ENCODE measurements at places on chromosomes 11 and 22.

DNA sequence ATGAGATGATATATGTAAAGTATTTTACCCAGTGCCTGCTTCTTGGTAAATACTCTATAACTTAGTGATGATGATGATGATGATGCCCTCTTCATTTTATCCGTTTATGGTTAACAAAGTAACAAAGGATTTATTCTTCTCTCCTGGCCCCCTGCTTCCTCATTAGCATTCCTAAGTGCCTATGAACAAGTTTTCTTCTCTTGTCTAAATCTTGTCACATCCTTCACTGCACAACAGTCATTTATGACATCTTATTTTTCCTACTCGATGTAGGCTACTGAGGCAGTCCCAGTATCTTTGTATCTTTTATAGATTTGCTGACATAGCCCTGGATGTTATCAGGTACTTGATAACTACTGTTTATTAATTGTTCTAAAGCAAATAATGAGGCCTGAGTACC lies 754.4 kb upstream of the ARHGAP42 start:
- DNase-seq, result no peak

DNA sequence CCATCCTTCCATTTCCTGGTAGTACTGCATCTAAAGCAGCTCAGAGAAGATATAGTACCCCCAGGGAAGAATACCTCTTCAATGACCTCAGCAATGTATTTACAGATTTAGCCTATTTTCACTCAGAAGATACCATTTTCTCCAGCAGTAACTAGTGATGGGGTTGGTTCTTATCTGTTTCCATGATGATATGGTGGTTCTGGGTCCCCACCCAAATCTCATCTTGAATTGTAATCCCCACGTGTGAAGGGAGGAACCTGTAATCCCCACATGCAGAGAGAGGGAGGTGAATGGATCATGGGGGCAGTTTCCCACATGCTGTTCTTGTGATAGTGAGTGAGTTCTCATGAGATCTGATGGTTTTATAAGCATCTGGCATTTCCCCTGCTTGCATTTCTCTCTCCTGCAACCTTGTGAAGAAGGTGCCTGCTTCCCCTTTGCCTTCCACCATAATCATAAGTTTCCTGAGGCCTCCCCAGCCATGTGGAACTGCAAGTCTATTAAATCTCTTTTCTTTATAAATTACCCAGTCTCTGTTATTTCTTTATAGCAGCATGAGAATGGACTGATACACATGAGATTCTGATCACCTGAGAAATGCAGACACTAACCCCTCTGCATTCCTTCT lies 139.2 kb downstream of the CCDC81 start:
- DNase-seq, result no peak

DNA sequence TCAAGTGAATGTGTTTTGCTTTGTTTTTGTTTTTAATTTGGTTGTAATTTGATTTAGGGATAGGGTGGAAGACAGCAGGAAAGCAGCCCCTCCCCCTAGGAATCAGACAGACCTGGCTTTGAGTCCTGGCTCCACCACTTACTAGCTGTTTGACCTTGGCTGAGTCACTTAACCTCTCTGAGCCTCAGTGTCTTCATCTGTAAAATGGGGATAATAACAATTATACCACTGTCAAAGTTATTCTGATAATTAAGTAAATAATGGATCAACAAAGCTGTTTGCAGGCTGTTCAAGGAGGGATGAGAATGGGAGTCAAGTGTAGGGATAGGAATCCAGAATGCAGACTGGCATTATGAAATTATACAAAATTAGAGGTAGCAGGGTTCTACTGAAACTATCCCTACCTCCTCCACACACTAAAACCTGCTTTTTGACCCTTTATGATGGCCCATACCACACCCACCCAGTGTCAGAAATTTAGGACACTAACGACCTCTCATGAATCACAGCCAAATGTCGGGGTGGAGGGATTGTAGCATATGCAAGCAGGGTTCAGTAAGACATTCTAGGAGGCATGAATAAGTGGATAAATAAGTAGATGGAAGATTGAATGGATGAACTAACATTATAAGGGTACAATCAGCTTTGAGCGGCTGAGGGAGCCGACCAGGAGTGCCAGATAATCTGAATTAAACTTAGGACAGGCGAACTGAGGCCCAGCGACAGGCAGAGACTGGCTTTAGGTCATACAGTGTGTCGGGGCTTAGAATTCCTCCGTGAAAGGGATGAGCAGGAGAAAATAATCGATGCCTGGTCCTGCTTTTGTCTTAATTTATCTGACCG lies 974 bp downstream of the ANAPC15 start:
- DNase-seq, result no peak

GRCh38 chr22:27754247-27754887 lies 47.2 kb downstream of the MN1 start:
- no peak for DNase-seq

DNA sequence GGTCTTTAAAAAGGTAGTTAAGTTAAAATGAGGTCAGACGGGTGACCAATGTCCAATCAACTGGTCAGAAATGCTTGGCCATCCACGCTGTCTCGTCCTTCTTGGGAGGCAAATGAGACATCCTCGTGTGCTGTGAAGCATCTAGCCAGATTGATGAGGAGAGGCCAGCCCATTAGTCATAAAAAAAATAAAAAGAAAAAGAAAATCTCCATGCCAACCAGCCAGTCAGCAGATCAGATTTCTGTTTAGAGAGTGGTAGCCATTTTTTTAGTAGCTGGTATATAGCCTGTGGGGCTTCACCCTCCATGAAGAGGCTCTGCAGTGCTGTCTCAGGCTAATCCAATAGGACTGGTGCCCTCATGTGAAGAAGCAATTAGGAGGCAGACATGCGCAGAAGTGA lies 343.1 kb upstream of the SYN3 start:
- DNase-seq, result no peak

DNA sequence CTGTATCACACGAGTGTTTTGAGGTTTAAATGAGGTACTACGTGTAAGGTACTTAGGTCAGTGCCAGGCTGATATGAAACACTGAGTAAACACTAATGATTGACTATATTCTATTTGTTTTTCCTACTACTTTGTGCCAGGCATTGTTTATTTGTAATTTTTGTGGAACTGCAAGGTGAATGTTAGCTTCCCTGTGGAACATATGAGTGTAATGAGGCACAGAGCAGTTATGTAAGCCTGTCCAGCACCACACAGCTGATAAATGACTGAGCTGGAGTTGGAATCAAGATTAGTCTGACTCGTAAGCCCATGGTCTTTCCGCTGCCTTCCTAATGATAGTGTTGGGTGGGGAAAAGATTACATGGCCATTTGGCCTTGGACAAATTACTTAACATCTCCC lies 5.9 kb downstream of the SLC37A2 start:
- no peak for DNase-seq

DNA sequence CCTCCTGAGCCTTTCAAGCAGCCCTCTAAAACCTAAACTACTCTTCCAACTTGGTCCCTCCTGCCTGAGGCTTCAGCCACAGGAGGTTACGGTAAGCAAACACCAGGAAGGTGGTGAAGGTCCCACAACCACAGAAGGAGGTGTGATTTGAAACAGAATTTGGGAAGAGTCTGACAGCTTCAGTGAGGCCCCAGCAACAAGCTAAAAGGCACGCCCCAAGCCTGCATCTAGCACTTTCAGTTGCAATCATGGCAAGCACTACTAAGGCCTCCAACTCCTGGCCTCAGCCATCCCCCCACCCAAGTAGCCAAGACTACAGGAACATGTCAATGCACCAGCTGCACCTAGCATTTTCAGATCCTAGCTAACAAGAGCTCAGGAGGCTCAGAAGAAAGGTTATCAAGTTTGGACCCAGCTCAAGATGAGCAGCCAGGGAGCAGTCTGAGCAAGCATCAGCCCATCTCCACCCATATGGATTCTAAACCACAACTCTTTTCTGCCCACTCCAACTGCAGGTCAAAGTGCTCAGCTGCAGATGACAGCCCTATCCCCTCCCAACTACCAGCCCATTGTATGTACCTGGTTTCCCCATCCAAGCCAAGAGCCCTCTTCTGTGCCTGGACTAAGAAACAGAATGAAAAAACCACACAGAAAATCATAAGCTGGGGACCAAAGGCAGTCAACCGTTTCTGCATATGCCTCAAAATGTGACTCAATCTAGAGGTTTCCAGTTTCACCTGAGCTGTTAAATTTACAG lies 10.4 kb upstream of the AHNAK start:
- peak; percentile 67 for DNase-seq

GRCh38 chr11:8779107-8779506 lies 96.5 kb downstream of the RPL27A start:
- DNase-seq, result no peak

DNA sequence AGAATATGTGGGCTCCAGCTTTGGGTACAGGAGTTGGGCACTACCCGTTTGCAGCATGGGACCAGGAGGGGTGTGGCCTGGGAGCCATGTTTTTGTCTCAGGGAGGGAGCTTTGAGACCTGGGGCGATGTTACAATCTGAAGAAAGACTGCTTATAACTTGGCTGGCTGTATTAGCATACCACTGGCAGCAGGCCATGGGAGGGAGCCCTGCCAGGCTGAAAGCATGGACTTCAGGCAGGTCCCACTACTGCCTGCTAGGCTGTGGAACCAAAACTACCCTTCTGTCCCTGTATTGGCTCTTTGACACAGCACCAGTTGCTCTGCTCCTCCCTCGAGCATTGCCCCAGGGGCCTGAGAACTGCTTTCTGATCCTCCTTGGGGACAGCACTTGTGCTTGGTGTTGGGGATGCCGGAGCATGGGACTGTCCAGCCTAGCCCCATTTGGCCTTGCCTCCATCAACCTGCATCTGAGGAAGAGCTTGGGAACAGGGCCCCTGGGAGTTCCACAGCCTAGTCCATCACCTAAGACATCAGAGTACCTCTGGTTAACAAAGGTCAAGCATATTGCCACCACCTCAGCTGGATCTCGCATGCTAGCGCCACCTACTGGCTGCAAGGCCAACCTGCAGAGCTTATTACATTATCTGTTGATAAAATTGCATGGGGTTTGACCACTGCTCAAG lies 217.4 kb downstream of the SBF2 start:
- DNase-seq, result peak; percentile 14

DNA sequence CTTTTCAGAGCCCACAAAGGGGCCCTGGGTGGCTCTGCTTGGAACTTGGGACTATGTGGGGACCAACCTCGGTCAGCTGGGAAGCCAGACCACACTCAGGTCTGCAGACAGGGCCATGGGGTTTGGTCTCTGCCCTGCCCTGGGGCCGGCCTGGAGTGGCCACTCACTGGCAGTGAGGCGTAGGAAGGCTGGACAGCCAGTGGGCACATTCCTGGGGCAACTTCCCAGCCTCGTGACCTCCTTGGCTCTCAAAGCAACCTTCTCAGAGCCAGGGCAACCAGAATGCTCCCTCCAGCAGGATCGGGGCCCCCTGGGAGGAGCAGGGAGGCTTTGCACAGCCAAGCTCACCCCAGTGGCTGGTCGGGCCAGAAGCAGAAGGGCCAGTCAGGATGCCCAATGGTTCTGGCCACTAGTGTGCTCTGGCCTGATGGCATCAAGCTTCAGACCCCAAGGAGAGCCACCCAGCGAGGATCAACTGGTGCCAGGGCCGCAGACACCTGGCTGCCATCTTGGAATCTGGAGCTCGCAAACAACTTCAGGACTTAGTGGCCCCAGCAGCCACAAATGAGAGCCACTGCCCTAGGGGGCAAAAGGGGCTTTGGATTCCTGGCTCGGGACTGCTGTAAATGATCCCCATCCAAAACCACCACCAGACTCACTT lies 87.1 kb downstream of the MYEOV start:
- DNase-seq, result no peak

DNA sequence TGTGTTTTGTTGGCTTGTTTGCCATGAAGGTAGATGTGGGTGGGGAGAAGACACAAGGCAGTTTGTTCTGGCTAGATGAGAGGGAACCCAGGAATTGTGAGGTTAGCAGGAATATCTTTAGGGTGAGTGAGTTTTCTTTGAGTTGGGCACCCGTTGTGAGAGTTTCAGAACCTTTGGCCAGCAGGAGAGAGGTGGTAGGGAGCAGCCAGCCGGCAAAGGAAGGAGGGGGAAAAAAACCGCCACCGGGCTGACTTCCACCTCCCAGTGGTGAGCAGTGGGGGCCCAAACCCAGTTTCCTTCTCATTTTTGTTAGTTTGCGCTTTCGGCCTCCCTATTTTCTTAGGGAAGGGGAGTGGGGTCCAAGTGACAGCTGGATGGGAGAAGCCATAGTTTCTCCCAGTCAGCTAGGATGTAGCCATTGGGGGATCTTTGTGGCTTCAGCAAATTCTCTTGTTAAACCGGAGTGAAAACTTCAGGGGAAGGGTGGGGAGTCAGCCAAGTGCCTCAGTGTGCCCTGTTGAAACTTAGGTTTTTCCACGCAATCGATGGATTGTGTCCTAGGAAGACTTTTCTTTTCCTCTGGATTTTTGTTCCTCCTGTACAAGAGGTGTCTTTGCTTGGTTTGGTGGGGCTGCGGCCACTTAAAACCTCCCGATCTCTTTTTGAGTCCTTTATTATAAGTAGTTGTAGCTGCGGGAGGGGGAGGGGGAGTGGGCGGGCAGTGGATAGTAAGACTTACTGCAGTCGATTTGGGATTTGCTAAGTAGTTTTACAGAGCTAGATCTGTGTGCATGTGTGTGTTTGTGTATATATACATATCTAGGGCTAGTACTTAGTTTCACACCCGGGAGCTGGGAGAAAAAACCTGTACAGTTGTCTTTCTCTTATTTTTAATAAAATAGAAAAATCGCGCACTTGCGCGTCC lies 1.1 kb upstream of the GCAT start:
- no peak for DNase-seq

DNA sequence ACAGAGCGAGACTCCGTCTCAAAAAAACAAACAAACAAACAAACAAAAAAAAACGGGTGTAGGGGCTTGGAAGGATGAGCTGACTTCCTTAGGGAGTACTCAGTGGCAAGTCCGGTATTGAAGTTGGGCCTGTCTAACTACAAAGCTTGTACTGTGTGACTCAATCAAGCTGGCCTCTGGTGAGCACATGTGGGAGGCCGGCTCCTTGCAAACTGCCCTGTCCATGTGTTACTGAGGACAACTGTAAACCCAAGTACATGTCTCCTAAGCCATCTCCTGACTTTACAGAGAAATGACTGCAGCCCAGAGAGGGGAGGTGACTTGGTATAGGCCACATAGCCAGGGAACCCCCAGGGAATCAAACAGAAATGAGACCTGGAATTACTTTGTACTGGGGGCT lies 11.6 kb downstream of the RIBC2 start:
- DNase-seq, result no peak

- DNase-seq, result no peak
Measured at GRCh38 chr11:70050243-70050642, 27.9 kb upstream of the ANO1 start.

- DNase-seq, result no peak
Measured at GRCh38 chr11:118838905-118839553, 44.7 kb upstream of the CXCR5 start.

GRCh38 chr11:45031912-45032519 lies 81.3 kb upstream of the TP53I11 start:
- no peak for DNase-seq

- DNase-seq, result no peak
Measured at GRCh38 chr11:80024119-80024518, 583.3 kb upstream of the TENM4 start.
